ENCODE measurements at places on chromosomes 5 and 9.

DNA sequence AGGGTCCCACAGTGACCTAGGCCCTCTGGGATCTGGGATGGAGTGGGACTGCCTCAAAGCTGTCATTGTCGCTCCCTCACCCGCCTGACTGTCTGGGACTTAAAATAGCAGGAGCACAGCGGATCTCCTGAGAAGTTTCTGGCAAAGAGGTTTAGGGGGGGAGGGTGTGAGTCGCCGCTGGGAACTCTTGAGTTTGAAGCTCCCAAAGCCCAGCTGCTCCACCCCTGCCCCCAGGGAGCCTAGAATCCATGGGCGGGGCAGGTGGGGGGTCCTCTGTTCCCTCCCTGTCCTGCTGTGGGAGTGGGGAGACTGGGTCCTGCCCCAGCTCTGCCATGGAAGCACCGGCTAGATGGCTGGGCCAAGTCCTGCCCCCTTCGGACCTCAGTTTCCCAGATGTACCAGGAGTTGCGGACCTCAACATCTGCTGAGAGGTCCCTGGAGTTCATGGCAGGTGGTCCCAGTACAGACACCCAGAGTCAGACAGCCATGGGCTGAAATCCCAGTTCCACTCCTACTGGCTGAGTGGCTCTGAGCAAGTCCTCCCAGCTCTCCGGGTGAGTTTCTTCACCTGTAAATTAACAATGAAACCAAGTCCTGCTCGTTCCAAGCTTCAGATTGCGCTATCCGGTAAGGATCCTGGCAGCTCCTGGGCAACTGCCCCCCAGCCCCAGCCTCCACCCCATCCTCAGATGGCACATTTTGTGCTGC is 985 bp upstream of the WDR38 start:
- no peak for DNase-seq

- DNase-seq, result no peak
Observed at GRCh38 chr9:20351715-20352114, 270.6 kb downstream of the MLLT3 start.

GRCh38 chr9:105531530-105531929 is 26.4 kb upstream of the FKTN start:
- DNase-seq, result no peak

DNA sequence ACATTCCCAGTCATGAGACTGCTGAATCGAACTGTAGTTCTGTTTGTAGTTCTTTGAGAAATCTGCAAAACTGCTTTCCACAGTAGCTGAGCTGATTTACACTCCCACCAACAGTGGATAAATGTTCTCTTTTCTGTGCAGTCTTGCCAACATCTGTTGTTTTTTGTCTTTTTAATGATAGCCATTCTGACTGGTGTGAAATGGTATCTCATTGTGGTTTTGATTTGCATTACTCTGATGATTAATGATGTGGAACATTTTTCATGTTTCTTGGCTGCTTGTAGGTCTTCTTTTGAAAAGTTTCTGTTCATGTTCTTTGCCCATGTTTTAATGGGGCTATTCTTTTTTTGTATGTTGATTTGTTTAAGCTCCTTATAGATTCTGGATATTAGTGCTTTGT is 187.3 kb upstream of the TLE4 start:
- no peak for DNase-seq

GRCh38 chr5:133130387-133131118 is 78.7 kb downstream of the HSPA4 start:
- DNase-seq, result no peak

DNA sequence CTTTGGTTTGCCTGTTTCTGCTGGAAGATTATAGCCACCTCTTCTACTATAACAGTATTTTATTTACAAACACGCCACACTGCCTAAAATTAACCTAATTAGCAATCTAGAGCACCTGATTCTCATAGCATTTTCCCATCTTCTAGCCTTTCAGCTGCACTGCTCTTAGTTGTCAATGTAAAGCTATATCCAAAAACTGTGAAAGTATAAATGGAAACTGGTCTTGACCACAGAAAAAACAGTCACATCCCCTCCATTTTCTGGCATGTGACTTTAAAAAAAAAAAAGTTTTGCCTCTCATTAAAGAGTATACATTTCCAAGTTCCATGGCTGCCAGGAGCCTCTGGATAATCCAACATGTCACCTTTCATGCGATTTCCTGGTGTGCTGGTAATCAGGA is 287.8 kb downstream of the DTWD2 start:
- DNase-seq, result no peak

DNA sequence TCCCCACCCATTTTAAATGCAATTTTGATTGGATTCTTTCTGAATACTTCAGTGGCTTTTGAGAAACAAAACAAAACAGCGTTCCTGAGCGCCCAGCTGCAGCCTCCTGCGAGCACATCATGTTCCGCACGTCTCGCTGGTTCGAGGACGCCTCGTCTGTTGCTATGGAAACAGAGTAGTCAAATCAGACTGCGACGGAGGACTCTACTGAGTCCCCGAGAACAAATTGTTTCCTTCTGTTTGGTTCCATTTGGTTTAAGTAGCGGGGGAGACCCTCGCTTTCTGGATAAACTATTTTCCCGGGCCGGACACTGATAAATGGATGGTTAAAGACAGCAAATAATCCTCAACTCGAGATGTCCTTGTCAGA is 69.0 kb downstream of the SLC28A3 start:
- DNase-seq, result peak; percentile 74
